Tracheal epithelial cell (primary cell): ENCODE measurements at places on chromosomes 12 and 14. TPM values are rescaled to one million over a fixed set of nuclear protein-coding genes. Genes with fewer than 3 reads are reported as not detected.

The CCDC196 gene
- total RNA-seq, result not detected in 2 replicates

The AVPR1A gene
- total RNA-seq, result 0.24 TPM in 1 of 2 replicates, not detected in the other

The TPH2 gene
- total RNA-seq, result not detected in 2 replicates

The GPR135 gene
- 0.43 and 0.96 TPM in 2 replicates for total RNA-seq

The GDF3 gene
- not detected in 2 replicates for total RNA-seq

The TC2N gene
- 33.0 and 50.3 TPM in 2 replicates for total RNA-seq

The PROX2 gene
- total RNA-seq, result under 0.01 TPM in 1 of 2 replicates, not detected in the other

The MYRFL gene
- 0.24 TPM in 1 of 2 replicates, not detected in the other for total RNA-seq

The DCAF5 gene
- 8.4 and 11.1 TPM in 2 replicates for total RNA-seq

The TNS2 gene
- total RNA-seq, result 0.43 and 2.7 TPM in 2 replicates

The GCH1 gene
- total RNA-seq, result 7.5 and 12.5 TPM in 2 replicates

The DHRS4 gene
- total RNA-seq, result 26.0 and 29.6 TPM in 2 replicates

The DIO2 gene
- total RNA-seq, result under 0.01 TPM in 1 of 2 replicates, not detected in the other

The LRRC43 gene
- total RNA-seq, result 0.72 and 1.9 TPM in 2 replicates
